CD8-positive, alpha-beta memory T cell (primary cell): ENCODE measurements at places on chromosomes 3 and 15.

DNA sequence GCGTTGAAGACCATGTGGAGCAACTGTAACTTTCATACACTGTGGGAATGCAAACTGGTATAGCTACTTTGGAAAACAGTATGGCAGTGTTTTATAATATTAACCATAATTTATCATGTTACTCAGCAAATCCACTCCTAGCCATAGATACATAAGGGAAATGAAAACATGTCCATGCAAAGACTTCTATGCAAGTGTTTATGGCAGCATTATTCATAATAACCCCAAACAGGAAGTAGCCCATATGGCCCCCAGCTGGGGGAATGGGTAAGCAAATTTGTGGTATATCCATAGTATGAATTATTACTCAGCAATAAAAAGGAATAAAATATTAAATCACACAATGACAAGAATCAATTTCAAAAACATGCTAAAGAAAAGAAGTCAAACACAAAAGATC, 23.0 kb upstream of the GATA2 start:
- no peak for DNase-seq

DNA sequence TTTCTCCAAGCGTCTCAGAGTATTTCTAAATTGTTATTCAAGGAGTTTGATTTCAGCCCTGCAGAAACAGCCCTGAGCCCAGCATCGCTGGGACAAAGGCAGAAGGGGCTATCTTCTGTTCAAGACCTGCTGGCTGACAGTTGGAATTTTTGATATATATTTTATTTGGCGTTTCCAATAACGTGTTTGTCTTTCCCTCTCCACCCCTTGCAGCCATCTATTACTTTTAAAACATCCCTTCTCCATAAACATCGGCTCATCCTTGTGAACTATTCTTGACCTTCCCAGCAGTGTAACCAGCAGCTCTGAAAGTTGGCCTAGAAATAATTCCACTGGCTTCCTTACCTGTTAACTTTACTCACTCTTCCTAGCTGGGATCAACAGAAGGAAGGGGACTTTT, 5.5 kb upstream of the MEIS2 start:
- DNase-seq, result no peak

- no peak for DNase-seq
Measured at GRCh38 chr3:184328516-184328915, 8.9 kb upstream of the FAM131A start.

DNA sequence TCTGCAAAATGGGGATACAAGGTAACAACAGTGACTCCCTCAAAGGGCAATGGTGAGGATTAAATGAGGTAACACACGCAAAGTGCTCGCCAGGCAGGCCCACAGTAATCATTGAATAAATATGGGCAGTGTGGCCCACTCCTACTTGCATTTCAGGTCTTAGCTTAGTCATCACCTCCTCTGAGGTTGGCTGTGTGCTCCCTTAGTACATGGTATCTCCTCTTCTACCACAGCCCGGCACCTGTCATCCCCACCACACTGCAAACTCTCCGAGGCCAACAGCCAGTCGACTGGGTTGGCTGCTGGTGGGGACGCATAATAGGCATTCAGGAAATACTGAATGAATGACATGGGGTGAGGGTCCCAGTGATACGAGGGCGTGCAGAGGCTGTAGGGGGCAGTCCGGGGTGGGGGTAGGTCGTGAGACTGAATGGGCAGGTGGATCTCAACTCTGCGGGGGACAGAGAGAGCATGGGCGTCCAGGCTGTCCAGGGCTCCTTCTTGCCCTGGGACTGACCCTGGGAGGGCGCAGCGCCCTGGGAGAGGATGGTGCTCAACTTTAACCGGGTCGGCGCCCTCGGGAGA, 375 bp upstream of the MYZAP start:
- DNase-seq, result no peak

- no peak for DNase-seq
Measured at GRCh38 chr15:38554354-38554753, 10.3 kb downstream of the RASGRP1 start.

DNA sequence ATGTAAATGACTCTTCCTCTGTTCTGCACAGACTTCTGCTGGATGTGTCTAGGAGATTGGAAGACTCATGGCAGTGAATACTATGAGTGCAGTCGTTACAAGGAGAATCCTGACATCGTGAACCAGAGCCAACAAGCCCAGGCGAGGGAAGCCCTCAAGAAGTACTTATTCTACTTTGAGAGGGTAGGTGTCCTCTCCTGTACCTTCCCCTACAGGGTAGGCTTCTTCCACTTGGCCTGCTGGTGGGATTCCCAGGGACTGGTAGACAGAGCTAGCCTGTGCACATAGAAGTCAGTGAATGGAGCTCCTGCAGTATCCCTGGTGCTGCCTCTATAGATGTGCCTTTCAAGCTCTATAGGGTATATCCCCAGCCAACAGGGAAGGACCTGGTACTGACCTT, 10.6 kb upstream of the P4HTM start:
- DNase-seq, result no peak

- no peak for DNase-seq
Measured at GRCh38 chr3:169658311-169658931, 5.1 kb downstream of the MECOM start.

DNA sequence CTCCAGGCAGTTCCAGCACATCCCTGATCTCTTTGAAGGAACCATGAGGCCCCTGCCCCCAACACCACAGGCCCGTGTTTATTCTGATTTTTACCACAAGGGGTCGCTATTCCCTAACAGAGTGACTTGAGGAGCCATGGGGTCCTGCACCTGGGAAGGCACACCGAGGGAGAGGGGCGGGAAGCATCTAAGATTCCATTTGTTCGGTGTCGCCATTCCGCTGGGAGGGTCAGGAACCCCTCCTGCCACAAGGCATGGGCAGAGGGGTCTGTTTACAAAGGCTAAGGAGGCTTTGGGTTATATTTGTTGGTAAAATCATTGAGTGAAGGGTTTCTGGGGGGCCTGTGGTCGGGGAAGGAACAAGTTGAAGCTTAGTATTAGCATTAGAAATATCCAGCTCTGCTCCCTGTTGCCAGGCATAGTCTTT, 77.1 kb downstream of the WDR76 start:
- DNase-seq, result peak; percentile 15

DNA sequence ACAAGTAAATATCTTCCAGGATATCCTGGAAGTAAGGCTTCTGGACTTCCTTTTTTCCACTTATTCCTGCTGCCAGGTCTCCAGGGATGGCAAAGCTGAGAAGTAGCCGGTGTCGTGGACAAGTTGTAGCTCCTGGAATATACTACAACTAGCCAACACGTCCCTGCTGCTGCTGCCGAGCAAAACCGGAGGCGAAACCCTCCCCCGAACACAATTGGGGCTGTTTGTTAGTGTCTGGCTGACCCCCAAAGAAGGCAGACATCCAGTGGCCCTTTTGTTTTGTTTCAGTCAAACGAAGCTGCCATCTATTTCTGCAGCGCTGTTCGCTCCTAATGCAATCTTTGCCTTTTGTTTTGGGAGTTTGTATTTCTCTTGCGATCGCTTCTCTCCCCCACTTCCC, 45.3 kb upstream of the EIF5A2 start:
- no peak for DNase-seq

GRCh38 chr15:60264566-60264965, 133.2 kb downstream of the ANXA2 start:
- no peak for DNase-seq

GRCh38 chr15:80582816-80583423, 112.2 kb upstream of the ABHD17C start:
- no peak for DNase-seq

- no peak for DNase-seq
Measured at GRCh38 chr3:50570508-50571279, 1.4 kb downstream of the HEMK1 start.

DNA sequence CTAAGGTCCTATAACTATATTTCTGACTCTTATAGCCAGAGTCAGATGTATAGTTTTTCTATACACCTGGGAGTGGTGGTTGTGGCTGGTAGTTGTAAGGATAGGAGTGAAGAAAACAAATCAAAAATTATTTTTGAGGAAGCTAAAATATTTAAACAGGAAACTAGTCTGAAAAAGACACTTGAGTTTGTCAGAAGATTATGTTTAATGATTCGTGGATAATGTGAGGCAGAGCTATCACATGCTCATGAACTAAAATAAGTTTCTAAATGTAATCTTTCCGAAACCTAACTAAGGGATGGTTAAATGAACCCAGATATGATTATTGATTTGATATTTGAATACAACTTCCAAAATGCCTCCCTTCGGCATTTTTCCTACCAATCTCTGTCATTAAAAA, 30.4 kb downstream of the GABRR3 start:
- DNase-seq, result no peak

DNA sequence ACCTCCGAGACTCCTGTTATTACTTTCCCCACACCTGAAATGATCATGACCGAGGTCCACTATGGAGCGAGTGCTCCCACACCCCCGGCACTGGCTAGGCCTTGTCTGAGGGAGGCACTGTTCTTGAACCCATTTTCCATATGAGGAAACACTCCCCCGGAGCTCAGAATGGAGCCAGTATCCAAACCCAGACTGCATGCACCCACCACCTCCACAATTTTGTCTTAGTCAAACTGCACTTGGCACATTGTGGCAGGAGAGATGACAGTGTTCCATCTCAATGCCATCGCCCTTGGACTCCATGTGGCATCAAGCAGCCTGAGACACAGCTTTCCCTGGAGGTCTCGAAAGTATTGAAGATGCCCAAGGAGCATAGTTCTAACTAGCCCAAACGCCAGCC, 154.1 kb downstream of the NUP210 start:
- no peak for DNase-seq

GRCh38 chr3:98650971-98651779, 57.8 kb upstream of the CPOX start:
- DNase-seq, result no peak

GRCh38 chr3:23928524-23928923, 11.6 kb downstream of the RPL15 start:
- no peak for DNase-seq
